ENCODE measurements at places on chromosomes 2 and 18. TPM values are rescaled to one million over a fixed set of nuclear protein-coding genes. Genes with fewer than 3 reads are reported as not detected.
A peak's percentile ranks its signal among the peaks of the same experiment; 100 is the strongest.

Gene CTDP1
- 22.6 TPM for total RNA-seq

Gene ASPRV1
- total RNA-seq, result 0.73 TPM

Gene ATP6V1B1
- total RNA-seq, result 6.5 TPM

Gene SCN7A
- not detected for total RNA-seq

Gene PRKAG3
- not detected for total RNA-seq

Gene KCTD18
- total RNA-seq, result 15.6 TPM

Gene CERKL
- total RNA-seq, result 0.72 TPM

Gene SH3RF3
- 0.15 TPM for total RNA-seq

DNA sequence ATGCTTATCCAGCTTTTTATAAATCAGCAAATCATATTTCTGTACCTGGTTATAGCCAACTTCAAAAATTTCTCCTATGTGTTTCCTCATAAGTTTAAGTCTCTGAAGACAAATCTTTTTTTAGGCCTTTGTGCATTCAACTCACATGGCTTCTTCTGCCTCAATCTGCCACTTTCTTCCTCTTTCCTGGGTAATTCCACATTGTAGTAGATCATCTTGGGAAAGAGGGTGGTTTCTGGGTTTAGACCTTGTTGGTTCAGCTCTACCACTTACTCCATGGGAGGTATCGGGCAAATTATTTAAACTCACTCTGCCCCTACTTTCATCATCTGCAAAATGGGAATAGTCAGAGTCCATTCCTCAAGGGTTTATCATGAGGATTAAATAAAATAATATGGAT, 707.0 kb upstream of the ZEB2 start:
- no peak for DNase-seq

DNA sequence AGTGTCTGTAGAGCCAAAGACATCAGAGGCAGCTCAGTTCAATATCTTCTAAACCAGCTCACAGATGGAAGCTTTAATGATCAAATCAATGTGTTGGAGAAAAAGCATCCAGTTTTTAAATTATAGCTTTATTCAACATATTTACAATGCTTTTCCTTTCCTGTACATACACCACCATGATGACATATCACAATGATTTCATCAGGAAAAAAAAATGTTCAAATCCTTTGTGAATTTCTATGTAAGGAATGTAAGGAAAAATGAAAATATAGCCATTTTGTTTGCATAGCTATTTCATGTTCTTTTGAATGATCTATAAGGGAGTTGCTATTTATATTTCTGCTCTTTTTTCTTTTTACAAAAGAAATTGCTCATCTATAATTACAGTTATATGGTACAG, 134.7 kb upstream of the CDH20 start:
- no peak for DNase-seq

GRCh38 chr2:193808877-193809276, 1614.1 kb upstream of the TMEFF2 start:
- DNase-seq, result no peak

DNA sequence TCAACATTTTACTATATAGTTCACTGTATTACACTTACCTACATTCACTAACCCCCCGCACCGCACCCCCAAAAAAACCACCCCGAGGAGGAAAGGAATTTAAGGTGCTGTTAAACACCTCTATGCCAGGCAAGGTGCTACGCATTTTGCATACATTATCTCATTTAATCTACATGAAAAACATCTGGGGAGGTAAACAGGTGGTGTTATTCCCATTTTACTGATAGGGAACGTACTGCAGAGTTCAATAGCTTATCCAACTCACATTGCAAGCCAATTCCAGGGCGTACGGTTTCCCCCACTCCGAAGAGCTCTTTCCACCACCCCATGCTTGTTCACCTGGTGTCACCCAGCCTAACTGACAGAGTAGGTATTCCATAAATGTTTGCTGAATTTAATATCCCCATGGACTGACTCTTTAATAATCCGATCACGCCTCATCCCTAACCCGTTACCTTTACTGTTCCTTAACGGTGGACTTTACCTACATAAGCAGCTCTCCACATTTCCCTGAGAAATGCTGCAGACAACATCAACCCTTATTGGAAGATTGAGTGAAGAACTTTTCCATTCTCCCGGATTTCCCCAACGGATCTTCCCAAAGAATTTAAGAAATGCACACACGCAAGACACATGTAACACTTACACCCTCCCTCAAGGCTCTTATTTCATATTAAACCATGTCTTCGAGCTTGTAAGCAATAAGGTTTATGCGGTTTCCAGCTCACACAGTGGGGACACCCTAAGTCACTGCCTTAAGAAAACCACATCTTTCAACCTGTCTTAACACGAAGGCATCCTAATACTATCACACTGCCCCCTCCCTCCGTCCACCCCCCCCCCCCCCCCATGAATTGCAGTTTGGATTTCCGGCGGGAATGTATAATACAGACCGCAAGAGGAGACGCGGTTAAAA, 1.2 kb downstream of the RAPH1 start:
- DNase-seq, result peak; percentile 41

DNA sequence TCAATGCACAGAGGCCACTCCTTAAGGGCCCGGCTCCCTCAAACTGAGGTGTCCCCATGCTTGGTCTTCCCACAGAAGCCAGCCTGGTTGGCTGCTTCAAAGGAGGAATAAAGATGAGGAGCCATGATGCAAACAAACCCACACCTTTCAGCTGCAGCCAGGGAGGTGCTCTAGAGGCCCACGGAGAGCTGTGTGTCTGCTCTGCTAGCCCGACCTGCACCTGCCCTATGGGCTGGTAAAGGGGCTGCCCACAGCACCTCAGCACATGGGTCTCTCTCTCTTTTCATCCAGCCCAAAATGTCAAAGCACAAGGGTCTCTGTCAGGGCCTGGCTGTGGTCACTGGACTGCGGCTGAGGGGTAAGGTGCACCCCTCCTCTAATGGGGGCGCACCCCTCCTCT, 132.1 kb downstream of the MSH2 start:
- DNase-seq, result no peak

- DNase-seq, result peak; percentile 81
Observed at GRCh38 chr2:161170958-161171932, 11.0 kb downstream of the TANK start.

DNA sequence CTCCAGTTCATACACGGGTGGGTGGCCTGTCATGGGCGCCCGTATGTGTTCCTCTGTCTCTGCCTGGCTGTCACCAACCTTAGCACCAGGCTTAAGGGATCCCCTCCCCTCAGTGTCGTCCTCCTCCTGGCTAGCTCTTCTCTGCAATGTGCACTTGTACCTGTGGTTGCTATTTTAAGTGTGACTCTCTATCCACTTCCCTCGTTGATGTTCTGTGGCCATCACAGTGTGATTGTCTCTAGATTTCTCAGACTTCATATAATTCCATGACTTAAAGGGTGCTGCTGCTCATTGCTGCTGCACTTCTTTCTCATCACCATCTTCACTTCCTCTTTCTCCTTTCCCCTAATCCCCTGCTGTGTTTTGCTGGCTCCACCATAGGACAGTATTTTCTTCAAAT, 143.4 kb downstream of the EML6 start:
- no peak for DNase-seq

DNA sequence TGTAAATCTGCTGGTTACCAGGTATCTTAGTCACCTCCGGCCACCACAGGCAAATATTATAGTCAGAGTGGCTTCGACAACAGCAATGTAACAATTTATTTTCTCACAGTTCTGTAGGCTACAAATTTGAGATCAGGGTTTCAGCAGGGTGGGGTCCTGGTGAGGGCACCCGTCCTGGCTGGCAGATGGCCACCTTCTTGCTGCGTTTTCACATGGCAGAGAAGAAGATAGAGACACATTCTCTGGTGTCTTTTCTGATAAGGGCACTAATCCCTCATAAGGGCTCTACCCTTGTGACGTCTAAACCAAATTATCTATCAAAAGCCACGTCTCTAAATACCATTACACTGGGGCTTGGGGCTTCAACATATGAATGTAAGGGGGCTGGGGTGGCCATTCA, 843.2 kb upstream of the FANCL start:
- DNase-seq, result no peak

DNA sequence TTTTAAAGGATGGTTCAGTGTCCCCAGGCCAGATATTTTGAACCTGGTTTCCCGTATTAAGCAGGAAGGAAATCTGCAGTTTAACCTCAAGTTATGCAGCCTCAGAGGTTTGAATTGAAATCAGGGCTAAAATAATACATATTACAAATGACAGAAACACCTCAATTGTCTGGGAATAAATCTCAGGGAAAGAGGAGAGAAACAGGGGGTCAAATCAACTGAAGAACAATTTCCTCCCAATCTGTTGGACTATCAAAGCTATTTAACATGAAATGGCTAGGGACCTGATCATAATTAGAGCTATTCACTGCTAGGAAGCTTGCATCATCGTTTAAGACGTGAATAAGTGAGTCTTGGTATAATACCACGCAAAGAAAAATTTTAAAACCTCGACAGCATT, 150.0 kb upstream of the ARHGAP28 start:
- DNase-seq, result no peak

- no peak for DNase-seq
Observed at GRCh38 chr2:161844822-161845221, 220.6 kb downstream of the SLC4A10 start.
